ENCODE measurements at places on chromosomes 5 and 9. TPM values are rescaled to one million over a fixed set of nuclear protein-coding genes. Genes with fewer than 3 reads are reported as not detected.

AK6 gene
- 32.5 TPM for total RNA-seq

DNA sequence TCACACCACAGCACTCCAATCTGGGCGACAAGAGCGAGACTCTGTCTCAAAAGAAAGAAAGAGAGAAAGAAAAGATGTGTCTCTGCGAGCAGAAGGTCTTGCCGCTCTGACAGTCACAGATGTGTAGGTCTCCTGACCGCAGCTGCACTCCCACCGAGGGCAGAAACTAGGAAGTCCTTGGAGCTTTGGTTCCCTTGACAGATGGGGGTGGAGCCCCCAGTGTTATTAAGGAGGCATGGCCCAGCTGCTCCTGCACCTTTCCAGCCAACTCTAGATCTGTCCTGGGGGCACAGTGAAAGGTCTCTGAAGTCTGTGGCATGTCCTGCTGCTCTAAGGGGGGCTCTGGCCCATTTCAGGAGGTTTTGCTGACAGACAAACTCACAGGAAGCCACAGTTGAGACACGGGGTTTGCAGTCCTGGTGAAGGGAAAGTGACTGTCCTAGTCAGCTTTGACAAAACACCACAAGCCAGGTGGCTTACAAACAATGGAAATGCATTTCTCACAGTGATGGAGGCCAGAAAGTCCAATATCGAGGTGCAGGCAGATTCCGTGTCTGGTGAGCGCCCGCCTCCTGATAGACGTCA, 9.0 kb upstream of the DIPK1B start:
- no peak overlapping the region for H3K27ac ChIP-seq
- no peak overlapping the region for H3K4me3 ChIP-seq
- no peak for DNase-seq
- H3K27me3 ChIP-seq, result peaks cover 10% of the 10 kb centered on the region
- H3K4me1 ChIP-seq, result no peaks in the 10 kb centered on the region
- H3K36me3 ChIP-seq, result no peaks in the 10 kb centered on the region

KIF4B gene
- total RNA-seq, result not detected

RPL12 gene
- 848 TPM for total RNA-seq

GRCh38 chr5:81006947-81007636, 46.9 kb downstream of the RASGRF2 start:
- peaks cover 1% of the 10 kb centered on the region for H3K36me3 ChIP-seq
- DNase-seq, result no peak
- peaks cover 3% of the 10 kb centered on the region for H3K27me3 ChIP-seq
- H3K4me3 ChIP-seq, result no peak overlapping the region

MELK gene
- total RNA-seq, result 10.4 TPM

Measured in chondrocyte (in vitro differentiated cells).